Urothelium cell line (cell line): ENCODE measurements at places on chromosomes 2 and 18.
A peak's percentile ranks its signal among the peaks of the same experiment; 100 is the strongest.

DNA sequence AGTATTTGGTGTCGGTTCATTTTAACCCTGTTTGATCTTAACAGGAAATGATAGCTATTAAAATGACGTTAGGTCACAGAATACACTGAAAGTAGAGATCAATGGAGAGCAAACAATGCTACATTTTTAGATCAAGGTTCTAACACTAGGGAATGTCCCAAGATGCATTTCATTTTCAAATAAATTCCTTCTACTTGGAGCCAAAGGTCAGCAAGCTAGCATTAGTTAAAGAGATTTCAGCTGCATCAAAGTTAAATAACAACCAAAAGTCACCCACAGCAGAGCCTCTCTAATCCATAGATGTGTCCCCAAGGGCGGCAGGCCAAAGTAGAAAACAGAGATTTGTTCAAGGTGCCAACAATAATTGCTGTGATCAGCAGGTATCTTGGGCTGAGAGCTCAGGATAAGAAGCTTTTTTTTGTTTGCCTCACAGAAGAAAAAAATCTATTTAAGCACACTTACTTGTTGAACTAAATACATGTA is 1233.6 kb upstream of the TMEFF2 start:
- DNase-seq: no peak

- peak; percentile 36 for DNase-seq
These were observed 210.7 kb downstream of the ARL4C start for GRCh38 chr2:234286118-234286598.

GRCh38 chr2:100662866-100663265 is 100.1 kb downstream of the PDCL3 start:
- no peak for DNase-seq

GRCh38 chr2:238513346-238513745 is 86.6 kb downstream of the ASB1 start:
- no peak for DNase-seq

DNA sequence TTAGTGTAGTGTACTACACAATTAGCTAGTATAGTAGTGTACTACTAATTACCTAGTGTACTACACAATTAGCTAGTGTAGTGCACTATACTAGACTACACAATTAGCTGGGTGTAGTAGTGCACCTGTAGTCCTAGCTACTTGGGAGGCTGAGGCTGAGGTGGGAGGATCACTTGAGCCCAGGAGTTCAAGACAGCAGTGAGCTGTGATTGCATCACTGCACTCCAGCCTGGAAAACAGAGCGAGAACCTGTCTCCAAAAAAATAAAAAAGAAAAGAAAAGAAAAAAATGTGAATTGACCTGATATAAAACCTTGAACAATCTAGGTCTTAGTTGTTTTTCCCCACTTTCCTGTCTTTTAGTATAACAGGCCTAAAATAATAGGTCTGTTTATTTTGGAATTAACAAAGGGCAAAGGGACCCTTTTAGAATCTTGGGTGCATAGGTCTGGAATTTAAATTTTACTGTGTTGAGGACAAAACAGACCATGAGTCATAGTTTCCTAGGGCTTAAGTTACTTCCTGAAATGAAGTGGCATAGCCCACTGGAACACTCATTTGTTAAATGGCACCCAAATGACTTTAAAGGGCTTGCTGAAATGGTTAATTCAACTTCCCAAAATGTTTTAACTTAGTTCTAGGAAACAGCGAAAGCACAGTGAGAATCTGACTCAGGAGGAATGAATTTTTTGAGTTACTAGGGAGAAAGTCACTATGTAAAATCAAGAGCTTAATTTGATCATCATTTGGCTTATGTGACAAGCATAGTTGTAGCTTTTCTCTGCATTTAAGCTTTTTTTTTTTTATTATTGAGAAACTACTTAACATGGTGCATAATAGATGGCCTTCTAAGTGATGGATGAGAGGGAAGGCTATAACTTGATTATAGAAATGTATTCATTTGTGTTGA is 50.7 kb upstream of the ARL5A start:
- DNase-seq: peak; percentile 25

DNA sequence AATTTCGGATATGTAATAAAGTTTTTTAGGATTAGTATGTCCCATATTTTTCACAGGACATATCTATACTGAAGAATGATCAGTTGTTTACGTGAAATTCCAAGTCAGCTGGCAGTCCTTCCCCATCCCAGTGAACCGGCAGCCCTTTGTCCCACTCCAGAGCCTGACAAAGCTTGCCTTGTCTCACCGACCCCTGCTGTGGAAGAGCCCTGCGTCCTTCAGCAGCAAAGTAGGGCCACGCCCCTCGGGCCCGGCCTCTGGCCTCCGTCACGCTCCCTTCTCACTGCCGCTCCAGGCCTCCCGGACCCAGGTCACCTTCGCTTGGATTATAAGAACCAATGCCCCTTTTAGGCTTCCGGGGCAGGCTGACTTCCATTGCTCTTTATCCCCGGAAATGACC is 89.8 kb upstream of the TGIF1 start:
- no peak for DNase-seq

DNA sequence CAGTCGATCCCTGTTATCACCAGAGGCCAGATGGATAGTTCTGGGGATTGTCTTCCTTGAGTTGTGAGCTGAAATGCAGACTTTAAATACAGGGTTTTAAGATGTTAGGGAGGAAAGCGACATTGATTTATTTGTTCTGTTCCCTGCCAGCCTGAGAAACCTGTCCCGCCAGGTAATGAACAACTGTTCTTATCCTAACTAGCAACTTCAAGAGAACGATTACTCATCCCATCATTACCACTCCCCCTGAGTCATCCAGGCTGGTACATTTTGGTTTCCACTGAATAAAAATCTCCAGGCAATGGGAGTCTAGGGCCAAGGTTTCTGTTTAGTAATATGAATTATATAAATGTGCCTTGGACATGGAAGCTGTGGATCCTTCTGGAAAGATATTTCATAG is 131.2 kb downstream of the LYPD6B start:
- DNase-seq: peak; percentile 54

DNA sequence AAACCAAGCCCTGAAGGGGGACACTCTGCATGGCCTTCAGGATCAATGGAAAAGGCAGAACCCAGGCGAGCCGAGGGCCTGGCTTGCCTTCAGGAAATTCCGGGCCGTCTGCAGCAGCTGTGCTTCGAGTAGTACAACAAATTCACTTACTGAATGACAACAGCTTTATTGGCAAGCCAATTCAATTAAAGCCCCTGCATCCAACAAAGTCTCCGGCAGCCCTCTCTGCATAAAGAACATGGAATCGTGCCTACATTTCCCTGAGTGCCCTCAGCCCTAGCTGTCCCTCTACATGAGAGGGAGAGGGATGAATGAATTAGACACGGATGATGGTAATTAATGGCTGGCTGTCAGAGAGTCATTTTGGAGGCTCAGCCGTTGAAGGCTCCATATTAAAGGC is 189.0 kb downstream of the BCL11A start:
- DNase-seq: no peak

DNA sequence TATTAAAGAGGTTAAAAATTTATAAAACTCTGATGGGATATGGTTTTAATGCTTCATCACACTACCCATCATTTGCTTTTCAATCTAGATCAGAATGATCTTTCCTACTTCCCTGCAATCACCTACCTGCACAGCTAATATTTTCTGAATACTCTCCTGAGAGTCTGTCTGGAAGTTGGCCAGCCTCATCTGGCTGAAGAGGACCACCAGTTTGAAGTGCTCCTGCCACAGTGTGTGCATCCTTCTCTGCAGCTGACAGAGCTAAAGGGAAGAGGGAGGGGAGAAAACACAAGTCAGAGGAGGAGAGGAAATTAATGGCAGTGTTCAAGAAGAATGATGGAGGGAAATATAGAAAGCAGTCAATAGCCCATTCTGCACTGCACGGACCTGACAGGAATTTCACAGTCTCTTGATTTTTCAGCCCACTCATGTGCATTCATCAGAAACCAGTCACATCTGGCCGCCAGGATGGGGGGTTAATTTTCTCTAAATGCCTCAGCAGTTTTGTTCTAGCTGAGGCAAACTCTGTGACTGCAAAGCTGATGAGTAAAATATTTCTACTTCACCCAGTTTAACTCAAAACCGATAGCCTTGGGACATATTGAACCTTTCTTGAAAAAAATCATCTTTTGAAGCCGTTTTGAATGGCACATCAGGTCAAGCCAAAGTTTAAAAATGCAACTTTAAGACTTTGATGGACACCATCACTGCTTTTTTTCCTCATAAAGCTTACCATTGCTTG is 201.8 kb upstream of the KLHL14 start:
- no peak for DNase-seq

- no peak for DNase-seq
These were observed 5.1 kb upstream of the MARCO start for GRCh38 chr2:118936936-118937335.

- no peak for DNase-seq
These were observed 21.7 kb downstream of the ASPRV1 start for GRCh38 chr2:69939722-69940121.

GRCh38 chr2:98170076-98170475 is 83.1 kb downstream of the VWA3B start:
- DNase-seq: no peak

DNA sequence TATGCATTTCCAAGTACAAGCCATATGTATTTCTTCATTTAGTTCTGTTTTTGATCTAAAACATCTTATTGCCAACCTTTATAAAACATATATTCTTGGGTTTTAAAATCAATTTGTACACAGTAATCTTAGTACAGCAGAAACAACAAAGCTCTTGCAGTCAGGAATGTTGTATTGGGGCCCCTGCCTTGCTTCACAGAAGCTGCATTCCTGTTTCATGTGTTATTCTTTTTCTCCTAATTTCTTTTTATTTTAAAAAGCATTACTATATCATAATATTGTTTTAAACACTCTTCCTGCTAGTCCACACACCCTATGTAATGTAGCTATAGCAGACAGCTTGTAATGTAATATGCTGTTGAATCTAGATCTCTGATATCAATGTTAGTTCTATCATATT is 24.0 kb downstream of the SERPINB7 start:
- DNase-seq: no peak

GRCh38 chr2:202721621-202722020 is 86.9 kb downstream of the FAM117B start:
- no peak for DNase-seq

- no peak for DNase-seq
These were observed 8.6 kb downstream of the FAM124B start for GRCh38 chr2:224393157-224393872.

- DNase-seq: no peak
These were observed 59.4 kb downstream of the CERS6 start for GRCh38 chr2:168515502-168515901.

DNA sequence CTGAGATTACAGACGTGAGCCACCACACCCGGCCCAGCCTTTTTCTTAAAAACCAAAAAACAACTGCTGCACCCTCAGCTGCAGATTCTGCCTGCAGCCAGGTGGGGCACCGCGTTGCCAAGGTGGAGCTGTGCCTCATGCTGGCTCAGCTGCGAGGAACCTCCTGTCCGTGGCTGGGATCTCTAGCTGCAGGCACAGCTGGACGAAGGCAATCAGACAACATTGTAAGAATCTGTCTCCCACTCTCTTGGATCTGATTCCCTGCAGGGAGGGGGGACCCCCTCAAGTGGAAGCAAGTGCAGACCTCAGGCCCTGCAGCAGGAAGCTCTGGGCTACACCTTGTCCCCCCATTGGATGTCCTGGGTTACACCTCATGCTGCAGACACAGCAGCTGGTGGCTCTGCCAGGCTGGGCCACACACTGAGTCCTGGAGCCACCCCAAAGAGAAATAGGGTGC is 24.1 kb downstream of the CIDEA start:
- peak; percentile 82 for DNase-seq
